ENCODE measurements at places on chromosomes 7 and 10.

DNA sequence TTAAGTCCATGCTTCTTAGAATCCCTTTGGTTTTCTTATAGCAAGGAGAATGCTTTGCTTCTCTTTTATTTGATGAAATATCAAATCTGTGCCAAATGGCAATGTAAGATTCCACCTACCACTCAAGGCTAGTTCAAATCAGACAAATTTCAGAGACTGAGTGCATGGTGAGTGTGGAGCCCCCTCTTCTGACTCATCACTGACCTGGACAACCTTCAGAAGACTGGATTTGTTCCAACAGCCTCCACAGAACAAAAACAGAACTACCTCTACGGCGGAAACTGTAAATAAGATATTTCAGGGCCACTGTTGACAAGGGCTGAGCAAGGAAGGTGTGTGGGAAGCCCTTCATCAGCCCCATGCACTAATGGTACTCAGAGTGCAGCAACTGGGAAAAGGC is 21.1 kb downstream of the NCAPG2 start:
- no peak for DNase-seq

DNA sequence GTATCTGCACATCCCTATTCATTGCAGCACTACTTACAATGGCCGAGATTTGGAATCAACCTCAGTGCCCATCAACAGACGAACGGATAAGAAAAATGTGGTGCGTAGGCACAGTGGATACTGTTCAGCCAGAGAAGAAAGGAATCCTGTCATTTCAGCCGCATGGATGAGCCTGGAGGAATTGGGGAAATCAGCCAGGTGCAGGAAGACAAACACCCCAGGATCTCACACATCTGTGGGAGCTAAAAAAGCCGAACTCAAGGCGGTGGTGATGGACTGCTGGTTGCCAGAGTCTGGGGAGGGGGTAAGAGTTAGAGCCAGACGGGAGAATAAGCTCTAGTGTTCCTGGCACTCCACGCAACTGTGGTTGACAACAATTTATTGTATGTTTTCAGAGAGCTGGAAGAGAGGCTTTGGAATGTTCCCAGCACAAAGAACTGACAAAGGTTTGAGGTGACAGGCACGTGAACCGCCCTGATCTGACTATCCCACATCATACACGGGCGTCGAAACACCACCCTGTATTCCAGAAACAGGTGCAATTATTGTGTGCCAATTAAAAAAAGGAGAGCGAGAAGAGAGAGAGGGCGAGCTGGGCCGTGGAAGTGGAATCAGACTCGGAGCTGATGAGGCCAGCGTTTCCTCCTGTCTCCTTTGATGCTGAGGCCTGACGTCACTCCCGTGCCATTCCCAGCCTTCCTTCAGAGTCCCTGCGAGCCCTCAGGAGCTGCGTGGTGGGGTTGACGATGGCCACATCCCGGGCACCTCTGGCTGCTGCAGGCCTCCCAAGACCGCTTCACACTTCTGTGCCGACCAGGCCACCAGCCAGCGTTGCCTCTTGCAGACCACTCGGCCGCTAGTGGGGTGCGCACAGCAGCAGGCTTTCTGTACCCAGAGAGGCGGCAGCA is 189.5 kb downstream of the DNAJB6 start:
- no peak for DNase-seq

- DNase-seq, result no peak
These were observed 82.0 kb downstream of the MICALL2 start for GRCh38 chr7:1377111-1377909.

DNA sequence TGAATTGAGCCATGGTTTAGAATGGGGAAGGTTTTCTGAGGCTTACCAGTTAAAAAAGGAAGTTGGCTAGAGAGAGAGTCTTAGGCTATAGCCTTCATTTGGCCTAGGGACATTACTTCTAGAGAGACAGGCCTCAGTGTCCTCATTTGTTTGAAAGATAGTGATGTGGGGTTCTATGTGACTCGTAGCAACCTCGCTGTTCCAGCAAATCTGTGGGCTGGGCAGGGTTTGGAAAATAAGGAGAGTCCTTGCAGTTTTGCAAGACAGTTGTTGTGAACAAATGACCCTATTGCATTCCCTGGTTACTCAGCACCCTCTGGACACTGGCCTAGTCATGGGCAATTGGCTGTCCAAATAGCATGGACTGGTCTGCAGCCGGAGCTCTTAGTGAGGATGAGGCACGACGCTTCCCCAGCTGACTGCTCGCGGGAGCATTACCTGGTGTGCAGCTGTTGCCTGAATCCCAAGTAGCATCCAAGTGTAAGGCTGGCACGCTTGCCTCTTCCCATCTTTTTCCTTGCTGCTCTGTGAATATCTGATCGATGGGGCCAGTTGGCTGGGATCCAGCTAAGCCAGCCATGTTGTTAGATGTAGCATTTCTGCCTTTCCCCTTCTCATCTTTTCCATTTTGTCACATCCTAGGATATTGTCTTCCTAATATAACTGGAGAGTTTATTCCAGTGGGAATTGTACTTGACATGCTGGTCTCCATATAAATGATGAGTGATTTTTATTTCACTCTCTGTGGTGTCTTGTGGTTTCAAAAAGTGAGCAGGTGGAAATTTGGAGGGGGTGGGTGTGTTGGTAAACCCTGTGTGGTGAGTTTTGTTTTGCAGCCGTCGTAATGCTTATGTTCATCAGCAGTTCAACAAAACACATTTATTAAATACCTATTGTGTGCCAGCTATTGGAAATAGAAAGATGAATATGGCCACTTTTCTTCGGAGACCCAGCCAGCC is 99.8 kb downstream of the SND1 start:
- DNase-seq, result no peak

GRCh38 chr7:73567140-73567539 is 9.7 kb upstream of the BCL7B start:
- no peak for DNase-seq

DNA sequence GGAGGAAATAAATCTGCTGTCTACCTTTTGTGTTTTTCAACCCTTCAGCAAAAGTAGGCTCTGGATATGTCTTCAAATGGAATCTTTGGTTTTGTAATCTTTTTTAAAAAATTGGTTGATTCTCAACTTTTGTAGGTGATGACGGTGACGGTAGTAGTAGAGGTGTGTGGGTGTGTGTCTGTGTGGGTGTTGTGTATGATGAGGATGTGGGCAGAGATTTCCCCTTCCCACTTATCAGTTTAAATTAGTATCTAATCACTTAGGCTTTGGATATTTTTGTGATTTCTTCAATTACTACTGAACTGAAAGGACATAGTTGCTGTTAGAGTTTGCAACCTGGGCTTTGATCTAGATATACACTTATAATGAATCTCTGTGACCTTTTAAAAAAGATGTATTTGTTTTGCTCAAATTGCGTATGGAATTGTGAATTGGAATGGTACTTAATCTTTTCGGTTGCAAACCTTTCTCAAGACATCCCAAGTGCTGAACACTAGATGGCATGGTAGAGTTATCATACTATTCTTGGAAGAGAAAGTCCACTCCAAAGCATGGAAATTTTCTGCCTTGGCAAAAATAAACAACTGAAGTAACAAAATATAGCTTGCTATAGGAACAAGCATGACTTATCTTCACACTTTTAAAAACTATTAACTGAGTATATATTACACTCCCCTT is 51.9 kb upstream of the A1CF start:
- no peak for DNase-seq

GRCh38 chr10:97278491-97278989 is 13.9 kb downstream of the ARHGAP19 start:
- no peak for DNase-seq

DNA sequence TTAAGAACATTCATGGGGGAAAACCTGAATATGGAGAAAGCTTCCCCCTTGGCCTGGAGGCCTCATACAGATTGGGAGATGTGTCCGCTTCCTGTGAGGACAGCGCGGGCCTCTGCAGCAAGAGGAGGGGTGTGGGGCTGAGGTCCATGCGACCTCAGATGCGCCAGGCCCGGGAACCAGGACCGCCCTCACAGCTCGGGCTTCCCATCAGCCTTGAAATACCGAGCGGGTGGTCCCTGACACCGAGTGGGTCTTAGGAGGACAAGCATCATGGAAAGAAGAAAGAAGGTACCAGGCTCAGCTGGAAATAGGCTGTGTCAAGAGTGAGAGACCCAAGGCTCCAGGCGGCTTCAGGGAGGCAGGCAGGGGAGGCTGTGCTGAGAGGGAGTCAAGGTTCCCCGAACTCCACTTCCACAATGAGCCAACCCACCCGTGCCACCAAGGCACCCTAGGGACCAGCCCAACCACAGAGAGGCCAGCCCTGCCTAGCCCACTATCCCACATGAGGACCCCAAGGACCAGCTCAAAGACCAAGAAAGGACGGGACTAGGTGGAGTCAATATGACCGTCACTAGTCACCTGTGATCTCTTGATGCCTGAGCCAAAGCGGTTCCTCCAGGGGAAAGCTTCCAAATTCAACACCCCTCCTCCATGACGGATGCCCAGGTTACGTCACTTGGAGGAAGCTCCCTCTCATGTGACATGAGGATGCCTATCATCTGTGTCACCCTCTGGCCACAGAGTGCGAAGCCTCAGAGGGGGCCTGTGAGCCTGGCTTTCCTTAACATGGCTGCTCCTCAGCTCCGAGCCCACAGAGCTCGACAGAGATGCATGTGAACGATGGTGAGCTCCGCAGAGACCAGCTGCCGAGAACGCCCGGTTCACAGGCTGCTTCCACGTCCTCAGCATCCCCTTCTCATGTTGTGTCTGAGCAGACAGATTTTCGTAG is 103.7 kb downstream of the TCERG1L start:
- no peak for DNase-seq

DNA sequence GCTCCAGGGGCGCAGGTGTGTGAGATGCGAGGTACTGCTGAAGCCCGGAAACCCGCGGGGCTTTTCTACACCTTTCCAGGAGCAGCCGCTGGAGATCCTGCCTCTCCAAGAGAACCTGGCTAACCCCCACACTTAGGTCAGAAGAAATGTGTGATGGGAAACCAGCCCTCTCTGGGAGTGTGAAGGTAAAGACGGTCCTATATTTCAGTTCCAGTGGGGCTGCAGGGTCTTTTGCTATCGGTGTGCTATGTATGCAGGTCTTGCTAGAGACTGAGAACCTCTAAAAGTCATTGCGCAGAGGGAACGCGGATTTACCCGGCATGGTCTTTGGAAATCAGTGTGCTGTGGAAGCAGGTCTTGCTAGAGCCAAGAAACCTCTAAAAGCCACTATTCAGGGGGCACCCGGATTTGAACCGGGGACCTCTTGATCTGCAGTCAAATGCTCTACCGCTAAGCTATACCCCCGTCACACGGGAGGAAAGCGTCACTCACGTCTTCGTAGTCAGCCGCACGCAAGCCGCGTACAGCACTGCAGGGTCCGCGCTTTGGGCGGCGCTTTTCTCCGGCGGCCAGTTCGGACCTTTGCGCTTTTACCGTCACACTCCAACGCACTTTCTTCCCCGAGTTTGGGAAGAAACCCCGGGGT is 46.0 kb downstream of the ZNF777 start:
- no peak for DNase-seq

GRCh38 chr7:78435355-78435754 is 636.8 kb downstream of the PHTF2 start:
- no peak for DNase-seq

DNA sequence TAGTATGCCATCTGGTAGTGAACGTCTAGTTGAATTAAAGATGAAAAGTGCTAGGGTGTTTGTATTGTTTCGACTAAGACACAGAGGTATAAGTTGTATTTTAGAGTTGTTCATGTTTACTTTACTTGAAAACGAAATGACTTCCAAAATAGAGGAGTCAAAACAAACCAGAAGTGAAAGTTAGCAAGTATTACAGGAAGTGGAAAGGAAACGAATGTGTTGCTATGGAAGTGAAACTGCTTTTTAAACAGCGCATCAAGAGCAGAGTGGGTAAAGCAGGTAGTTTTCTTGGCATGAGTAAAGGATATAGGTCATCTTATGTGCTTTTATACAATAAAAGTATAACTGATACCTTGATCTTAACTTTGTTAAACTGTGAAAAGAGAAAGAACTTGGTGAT is 20.0 kb upstream of the GALNTL5 start:
- no peak for DNase-seq

GRCh38 chr7:140810385-140810784 is 113.9 kb downstream of the NDUFB2 start:
- DNase-seq, result no peak

- no peak for DNase-seq
These were observed 1011.2 kb downstream of the KCNMA1 start for GRCh38 chr10:76626386-76626785.

DNA sequence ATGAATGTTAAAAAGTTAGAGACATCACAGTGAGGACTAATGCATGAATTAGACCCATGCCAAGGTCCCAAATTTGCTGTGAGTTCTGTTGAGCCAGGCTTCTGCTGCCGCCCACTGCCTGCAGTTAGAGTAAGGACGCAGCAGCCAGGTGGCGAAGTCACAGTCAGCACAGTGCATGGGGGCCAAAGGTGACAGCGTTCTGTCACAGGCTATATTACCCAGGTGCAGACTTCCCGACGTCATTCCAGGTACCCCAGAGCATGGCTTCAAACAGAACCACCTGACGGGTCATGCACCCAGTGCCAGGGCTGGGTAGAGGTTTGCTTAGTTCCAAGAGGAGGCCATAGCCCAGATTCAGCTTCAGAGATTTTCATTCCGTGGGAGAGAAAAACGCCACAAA is 33.9 kb upstream of the HMX3 start:
- no peak for DNase-seq

DNA sequence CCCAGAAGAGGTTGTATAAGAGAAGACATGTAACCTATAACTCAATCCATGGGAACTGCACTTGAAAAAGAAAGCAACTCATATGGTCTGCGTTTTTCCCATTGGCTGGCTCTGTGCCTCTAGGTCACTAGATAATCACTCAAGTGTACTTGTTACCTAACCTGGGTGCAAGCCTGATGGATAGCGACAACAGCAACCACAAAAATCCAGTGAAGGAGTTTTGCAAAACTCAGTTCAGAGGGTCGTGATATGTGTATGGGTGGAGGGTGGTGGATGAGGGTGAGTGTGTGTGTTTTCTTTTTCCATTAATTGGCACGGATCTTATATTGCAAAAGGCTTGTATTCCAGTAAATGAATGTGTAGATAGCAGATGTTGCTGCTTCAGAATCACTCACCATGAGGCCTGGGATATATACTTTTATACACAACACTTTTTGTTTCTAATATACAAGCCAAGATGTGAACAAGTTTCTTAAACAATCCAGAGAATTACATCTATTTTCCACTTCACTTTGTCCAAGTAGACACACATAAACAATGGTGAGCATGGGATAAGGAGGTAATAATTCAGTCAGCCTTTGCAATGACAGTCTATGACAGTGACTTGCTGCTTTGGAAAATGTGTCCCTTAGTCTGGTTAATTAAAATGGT is 286.9 kb upstream of the DKK1 start:
- DNase-seq, result no peak

GRCh38 chr10:125521721-125522680 is 161.0 kb downstream of the TEX36 start:
- DNase-seq, result no peak

All from esophagus squamous epithelium (tissue), 5 donors.